Stimulated activated CD8-positive, alpha-beta memory T cell treated with anti-CD3 and anti-CD28 coated beads, Interleukin-4, amount 100 ng/mL, for 1 hour (primary cell): ENCODE measurements at places on chromosomes 5 and 9.

GRCh38 chr9:22065431-22066200 lies 56.5 kb upstream of the CDKN2B start:
- DNase-seq: no peak

DNA sequence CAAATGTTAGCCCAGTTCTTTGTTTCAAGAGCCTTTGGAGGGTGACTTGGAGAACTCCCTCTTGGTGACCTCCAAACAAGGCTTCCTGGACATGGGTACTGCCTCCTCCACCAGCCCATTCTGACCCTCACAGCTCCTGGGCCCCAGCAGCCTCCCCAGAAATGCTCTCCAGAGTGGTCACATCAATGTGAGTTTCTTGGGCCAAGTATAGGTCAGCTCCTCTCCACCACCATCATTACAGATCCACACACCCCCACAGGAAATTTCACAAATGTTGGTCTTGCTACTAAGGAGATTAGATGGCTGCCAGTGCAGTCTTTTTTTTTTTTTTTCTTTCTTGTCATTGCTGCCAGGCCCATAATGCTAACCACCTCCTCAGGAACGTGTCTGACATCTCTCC lies 410.7 kb downstream of the DTWD2 start:
- no peak for DNase-seq

- no peak for DNase-seq
Observed at GRCh38 chr5:56951126-56951945, 587 bp downstream of the MIER3 start.

DNA sequence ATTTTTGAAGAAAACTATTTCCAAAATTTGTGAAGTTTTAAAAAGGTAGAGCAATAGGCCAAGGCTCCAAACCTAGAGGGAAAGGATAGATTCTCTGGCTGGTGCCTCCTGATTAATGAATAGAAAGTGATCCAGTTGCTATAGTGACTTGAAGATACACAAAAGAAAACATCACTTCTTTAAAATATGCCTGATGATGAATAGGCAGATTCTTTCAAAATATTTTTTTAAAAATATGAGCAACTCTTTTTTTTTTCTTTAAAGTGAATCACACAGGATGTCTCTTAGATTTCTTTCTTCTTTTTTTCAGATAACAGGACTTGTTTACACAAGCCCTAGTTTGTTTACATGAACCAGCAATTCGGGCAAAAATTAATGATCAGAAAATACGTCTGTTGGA lies 124.4 kb downstream of the RFK start:
- DNase-seq: no peak

- DNase-seq: no peak
Observed at GRCh38 chr9:79312686-79313421, 258.9 kb upstream of the TLE4 start.

DNA sequence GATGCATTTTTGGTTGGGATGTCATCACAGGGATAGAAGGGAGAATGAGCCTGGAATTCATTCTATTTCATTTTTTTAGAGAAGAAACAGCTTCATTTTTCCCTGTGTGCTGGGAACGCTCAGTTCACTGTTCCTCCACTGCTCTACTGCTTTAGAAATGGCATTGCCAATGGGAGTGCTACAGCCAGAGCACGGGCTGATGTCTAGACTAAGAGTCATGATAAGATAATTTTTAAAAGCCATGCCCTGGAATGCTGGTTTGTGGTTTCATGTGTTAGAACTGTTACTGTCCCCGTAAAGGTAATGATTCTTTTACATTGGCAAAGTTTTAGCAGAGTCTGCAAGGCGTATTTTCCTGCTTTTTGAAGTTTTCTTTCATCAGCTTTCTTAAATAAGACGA lies 119.6 kb downstream of the SEMA6A start:
- DNase-seq: no peak

DNA sequence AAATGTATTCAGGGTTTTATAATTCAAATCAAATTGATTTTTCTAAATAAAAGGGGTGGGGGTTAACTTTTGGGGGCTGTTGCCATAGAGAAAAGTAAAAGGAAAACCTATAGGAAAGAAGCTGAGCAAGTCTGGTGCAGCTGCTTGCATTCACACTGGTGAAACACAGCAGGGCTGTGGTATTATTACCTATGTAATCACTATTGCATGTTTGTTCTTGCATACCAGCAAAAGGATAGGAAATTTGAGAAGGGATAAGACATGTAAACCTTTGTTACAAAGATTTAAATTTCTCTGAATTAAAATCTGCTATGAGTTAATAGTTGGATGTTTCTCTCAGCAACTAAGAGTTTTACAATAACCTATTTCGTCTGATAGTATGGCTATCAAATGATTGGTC lies 346.7 kb downstream of the EFNA5 start:
- no peak for DNase-seq

- no peak for DNase-seq
Observed at GRCh38 chr5:37721447-37721871, 118.4 kb downstream of the GDNF start.

- no peak for DNase-seq
Observed at GRCh38 chr5:100232736-100233135, 302.4 kb upstream of the FAM174A start.

DNA sequence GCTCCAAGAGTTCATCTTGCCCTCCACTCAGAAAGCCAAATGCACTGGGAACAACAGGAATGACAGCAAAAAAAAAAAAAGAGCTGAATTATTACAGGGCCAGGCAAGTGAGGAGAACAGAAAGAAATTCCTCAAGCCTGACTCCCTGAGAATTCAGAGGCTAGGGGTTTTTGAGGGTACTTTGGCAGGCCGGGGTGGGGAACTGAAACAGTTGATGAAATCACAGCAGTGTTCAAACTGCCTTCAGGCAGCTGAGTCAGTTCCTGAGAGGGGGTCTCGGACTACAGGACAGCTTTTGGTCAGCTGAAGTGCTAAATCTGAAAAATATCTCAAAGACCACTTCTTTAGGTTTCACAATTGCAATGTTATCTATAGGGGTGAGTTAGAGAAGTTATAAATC lies 419.4 kb downstream of the SEMA5A start:
- DNase-seq: no peak

DNA sequence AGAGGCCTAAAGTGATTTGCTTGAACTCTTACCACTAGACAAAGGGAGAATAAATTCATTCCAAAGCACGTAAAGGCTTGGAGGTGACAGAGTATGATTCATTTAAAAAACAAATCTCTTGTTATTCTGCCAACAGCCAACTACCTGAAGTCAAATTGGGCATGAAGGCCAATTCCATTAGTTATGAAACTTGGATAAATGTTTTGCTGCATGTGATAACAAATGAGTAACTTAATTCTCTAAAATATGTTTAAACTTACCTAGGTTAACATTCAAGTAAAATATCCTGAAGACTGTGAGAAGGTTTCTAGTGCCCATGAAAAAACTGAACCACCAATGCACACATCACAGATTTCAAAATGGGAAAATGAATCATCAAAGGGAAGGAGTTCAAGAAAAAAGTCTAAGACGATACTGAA lies 120.1 kb upstream of the TSLP start:
- DNase-seq: no peak

GRCh38 chr5:142378737-142379634 lies 54.2 kb upstream of the SPRY4 start:
- DNase-seq: no peak
